Astrocyte of the hippocampus (primary cell): ENCODE measurements at places on chromosomes 4 and X.

- peak; percentile 56 for DNase-seq
Measured at GRCh38 chrX:108199691-108200090, 108.1 kb downstream of the ATG4A start.

GRCh38 chrX:13078739-13079444 is 34.5 kb upstream of the FAM9C start:
- DNase-seq = peak; percentile 68

DNA sequence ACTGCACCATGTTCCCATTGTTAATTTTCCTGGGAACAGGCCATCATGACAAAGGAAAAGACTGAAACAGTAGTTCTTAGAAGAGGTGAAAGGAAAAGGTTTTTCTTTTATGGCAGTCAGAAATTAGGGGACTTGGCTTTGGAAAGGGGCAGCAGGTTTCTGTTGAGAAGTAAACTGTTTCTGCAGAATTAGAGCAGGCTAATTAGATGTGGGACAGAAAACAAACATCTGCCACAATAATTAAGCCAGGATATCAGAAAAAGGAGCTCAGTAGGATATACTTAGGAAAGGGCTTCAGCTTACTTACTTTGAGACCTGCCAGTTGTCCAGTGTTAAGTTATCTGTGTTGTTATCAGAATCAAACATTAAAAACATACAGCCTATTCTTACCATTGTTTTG is 36.7 kb upstream of the STPG2 start:
- no peak for DNase-seq

DNA sequence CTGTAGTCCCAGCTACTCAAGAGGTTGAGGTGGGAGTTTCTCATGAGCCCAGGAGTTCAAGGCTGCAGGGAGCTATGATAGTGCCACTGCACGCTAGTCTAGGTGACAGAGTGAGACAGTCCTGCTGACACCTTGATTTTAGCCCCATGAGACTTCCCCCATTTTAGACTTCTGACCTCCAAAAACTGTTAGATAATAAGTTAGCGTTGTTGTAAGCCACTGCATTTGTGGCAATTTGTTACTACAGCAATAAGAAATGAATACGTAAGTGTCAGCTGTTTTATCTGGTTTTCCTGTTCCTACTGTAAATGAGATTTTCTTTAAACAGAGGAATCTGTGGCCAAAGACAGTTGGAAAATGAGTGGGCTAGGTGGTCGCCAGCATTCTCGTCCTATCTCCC is 83.9 kb downstream of the ARHGAP10 start:
- no peak for DNase-seq
